Astrocyte of the spinal cord (primary cell): ENCODE measurements at places on chromosomes 5 and 9.
A peak's percentile ranks its signal among the peaks of the same experiment; 100 is the strongest.

- DNase-seq = no peak
Observed at GRCh38 chr5:44565360-44565759, 176.1 kb upstream of the FGF10 start.

DNA sequence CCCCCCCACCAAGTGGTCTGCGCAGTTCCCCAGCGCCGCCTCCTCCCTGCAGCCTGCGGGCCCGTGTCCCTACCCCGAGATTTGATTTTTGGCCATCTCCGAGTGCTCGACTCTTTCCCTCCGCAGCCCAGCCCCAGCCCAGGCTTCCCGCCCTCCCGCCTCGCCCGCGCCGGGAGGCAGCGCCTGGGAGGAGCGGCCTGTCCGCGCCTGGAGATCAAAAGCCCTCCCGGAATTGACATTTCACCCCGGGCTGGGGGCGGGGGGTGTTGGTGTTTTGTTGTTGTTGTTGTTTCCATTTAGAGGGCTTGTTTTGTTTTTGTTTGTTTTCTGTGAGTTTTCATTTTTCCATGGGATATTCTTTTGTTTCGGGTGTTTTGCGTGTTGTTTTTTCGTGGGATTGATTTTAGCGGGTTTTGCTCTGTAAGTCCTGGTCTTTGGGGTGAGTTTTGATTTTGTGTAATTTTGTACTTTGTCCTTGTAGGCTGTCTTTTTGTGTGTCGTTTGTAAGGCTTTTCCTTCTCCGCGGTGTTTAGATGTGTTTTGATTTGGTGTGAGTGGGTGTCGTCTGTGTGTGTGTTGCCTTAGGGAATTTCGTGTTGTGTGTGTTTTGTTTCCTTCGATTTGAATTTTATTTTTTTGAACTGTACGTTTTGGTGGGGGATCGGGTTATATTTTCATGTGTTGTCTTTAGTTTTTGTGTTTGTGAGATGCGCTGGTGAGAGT, 1.7 kb upstream of the PAX5 start:
- peak; percentile 26 for DNase-seq

GRCh38 chr5:85333276-85333675, 948.6 kb upstream of the EDIL3 start:
- no peak for DNase-seq

DNA sequence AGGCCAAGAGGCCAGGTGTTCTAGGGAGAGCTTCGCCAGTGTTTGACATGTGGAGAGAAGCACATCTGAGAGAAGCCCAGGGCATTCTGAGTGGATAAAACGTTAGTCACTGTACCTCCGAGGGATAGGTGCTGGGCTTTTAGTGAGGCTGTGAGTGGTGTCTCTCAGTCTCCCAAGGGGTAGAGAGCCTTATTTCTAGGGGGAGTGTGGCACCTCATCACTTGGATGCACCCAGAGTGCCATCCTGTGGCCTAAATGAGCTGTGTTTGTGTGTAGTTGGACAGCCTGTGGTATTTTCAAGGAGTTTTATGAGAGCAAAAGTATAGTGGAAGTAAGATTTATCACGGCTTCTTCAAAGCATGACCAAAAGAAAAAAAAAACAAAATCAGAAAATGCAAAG, 1046.9 kb upstream of the WWC1 start:
- peak; percentile 18 for DNase-seq

DNA sequence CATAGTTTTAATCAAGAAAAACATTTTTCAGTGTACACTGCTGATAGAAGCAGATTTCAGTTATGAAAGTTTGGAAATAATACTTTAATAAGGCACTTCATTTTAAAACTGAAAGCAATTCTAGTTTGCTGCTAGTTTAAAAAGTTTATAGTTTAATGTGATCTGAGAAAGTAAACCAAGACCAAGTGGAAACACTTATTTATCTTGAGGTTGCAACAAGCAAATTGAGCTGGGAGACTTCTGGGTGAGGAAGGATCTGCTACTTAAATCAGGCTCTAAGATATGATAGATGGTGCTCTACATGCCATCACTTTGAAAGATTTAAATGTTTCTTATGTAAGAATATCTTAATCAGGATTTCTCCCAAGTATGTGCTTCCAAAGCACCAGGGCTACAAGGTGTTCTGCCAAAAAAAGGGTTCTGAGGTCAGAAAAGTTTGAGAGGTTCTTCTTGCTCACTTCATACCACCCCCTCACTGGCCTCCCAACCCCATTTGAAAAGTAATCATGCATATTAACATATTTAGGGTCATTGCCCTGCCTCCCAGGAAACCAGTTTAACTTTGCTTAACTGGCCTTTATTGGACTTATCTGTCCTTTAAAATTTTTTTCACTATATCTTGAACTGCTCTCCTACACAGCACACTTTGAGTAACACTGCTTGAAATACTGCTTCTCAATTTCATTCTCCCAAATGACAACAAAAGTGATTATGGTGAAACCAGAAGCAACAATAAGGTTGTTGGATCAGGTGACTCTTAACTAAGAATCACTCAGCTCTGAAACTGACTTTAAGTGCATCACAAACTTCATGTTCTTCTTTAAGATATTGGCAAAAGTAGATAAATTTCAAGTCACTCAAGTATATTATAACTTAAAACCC, 15.5 kb downstream of the SLC44A1 start:
- DNase-seq = no peak

DNA sequence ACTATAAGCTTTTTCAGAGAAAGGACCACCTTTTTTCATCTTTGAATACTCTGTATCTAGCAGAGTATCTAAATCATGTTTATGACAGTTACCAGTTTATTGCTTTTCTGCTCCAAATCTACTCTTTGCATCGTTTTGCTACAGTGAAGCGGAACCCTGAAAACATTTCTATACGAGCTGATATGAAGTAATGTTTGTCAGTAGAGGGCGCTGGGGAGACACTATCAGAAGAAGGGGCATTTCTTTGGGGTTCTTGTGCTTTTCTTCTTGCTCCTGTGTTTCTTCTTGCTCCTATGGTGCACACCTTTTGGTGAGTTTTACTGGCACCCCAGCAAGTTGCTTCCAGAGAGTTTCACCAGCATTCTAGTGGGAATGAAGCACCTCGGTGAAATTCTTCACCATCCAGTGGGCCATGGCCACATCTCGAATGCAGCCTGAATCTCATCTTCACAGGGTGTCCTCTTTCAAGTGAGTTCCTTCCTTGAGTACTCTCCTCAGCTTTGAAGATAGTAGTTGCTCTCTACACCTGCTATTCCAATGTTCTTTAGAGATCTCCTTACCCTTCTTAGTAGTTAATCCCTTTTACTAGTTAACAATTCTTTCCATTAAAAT, 98.4 kb downstream of the FGF1 start:
- DNase-seq = peak; percentile 26

DNA sequence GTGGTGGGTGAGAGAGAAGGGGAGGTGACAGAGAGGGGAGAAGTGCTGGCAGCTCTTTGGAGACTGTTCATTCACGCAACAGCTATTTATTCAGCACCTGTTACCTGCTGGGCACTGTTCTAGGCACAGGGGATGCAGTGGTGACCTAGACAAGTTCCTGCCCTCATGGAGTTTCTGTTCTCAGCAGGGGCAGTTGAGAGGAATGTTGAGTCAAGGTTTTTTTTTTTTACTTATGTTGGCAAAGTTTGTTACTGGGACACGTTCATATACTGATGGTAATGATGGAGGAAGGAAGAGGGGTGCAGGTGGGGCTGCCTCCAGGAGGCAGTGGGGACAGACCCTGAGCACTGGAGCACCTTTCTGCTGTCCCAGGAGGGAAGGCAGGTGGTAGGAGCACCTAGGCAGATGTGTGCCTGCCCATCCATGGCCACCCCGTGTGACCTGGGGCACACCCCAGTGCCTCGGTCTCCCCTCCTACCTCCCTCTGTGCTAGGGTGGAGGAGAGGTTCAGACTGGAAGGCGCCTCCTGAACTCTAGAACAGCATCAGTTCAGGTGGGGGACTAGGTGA, 49.4 kb upstream of the SLC25A51 start:
- DNase-seq = no peak

DNA sequence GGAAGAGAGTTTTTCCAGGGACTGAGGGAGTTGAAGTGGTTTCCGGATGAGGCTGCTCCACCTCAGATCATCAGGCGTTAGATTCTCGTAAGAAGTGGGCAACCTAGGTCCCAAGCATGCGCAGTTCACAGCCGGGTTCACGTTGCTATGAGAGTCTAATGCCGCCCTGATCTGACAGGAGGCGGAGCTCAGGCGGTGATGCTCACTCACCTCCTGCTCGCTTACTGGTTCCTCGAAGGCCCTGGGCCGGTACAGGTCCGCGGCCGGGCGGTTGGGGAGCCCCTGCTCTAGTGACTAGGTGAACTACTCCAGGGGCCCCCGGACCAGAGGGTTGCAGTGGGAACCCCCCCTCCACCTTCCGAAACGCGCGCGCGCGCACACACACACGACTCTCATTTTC, 997 bp upstream of the RNF130 start:
- no peak for DNase-seq

DNA sequence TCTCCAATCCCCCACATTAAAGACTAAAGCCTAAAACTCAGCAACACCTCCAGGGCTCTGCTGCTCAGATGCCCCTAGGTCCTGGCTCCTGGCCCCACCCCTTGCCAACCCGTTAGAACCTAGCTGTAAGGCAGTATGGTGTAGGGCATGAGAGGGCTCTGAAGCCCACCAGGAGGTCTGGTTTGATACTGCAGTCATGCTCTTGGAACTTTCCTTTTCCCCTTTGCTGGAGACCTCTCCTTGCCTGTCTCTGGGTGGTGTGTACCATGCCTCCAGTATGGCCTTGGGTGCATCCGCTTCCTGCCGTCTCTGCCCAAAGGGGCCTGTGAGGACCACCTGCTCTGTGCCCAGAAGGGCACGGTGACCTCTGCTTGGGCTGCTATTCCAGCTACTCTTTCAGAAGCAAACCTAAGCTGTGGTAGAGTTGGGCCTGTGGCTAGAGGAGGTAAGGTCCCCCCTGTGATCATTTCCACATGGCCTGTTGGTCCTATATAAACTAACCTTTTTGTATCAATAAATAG, 3.5 kb downstream of the TENT4A start:
- DNase-seq = no peak

- peak; percentile 85 for DNase-seq
Observed at GRCh38 chr9:97923529-97924108, 1.3 kb upstream of the TRMO start.

DNA sequence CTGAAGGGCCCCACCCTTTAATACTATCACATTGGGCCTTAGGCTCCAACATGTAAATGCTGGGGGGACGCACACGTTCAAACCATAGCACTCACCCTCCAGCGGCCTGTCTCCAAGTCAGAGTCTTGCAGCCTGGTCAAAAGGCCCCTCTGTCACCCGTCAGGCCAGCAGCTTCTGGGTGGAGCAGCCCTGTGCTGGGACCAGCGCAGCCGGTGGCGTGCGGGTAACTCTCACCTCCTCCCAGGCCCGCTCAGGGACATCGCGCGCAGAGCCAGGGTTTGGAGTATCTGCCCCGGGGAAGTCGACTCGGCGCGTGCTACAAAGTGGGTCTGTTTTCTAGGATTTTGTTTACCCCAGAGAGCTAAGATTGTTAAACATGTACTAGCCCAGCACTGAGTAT, 93.0 kb upstream of the COL5A1 start:
- DNase-seq = no peak

DNA sequence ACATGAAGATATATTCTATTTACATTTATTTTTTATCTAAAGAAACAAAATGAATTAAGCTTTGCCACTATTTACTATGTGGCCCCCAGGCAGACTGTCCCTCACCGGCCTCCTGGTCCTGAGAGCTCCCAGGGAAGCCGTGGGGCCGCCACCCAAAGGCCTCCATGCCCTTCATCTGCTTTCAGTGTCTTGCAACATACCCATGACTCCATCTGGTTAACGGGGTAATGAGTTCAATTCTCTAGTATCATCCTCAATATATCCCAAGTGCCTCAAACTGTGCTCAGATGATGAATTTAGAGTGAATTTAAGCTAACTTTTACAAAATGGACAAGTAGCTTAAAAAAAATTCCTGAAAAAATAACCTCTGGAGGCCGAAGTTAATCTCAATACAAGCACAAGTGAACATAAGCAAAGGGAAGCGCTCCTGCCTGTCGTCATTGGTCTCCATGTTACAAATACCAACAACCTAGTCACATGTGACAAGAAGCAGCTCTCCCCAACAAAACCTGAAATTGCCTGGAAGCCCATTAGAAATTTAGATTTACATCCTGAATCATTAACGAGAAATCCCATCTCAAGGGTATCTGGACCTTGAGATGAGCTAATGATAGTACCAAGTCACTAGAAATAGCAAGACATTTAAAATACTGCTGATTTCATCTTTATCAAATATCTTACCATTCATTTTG, 26.1 kb downstream of the DAP start:
- DNase-seq = no peak

DNA sequence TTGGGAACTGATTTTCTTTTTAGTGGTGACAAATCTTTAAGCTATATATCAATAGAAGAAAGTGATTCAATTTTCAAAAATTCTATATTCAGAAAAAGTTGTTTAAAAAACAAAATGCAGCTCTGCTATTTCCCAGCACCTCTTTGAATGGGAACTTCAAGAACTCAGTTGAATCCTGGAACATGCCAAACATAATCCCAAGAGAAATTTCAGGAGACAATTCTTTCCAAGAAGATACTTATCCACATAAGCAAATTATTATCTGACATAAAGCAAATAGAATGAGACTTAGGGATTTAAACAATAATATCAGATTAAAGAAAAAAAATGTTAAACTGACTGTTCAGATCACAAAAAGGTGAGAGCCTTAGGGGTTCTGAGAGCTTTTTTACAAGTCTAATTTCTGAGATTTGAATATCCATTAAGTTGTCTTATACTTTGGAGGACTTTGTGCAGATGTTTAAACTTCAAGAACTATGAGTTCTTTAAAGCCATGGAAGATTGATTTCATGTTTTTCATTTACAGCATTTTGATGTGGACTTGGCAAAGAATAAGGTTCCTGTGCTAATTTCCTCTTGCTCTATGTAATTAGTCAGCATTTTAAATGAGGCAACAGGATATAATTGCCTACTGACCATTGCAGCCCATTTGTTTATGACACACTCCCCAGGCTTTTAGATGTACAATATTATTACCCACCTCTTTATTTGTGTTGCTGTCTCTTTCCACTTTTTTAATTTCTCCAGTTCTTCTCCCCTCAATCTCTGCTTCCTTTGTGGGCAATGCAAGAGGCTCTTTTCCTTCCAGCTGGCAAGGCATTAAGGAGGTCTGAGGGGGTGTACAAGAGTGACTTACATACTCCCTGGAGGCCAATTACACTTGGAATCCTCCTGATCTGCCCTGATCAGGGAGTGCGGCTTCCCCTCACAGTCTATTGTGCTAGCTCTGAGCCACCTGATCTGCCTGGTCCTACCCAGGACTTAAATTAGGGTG, 419.1 kb downstream of the NR2F1-AS1 start:
- DNase-seq = peak; percentile 68

- DNase-seq = peak; percentile 49
Observed at GRCh38 chr9:77011973-77012821, 7.3 kb upstream of the FOXB2 start.

- DNase-seq = peak; percentile 92
Observed at GRCh38 chr5:93831449-93831848, 90.0 kb upstream of the POU5F2 start.

- DNase-seq = no peak
Observed at GRCh38 chr5:143462431-143462830, 58.9 kb upstream of the NR3C1 start.

GRCh38 chr5:132729896-132730295, 7.5 kb downstream of the KIF3A start:
- DNase-seq = no peak
